ENCODE measurements at places on chromosomes 6 and 20. TPM values are rescaled to one million over a fixed set of nuclear protein-coding genes. Genes with fewer than 3 reads are reported as not detected.

GRCh38 chr6:11230158-11231107 is 2.0 kb downstream of the NEDD9 start:
- H3K27me3 ChIP-seq, result no peaks in the 10 kb centered on the region
- H3K36me3 ChIP-seq, result peaks cover 6% of the 10 kb centered on the region
- peak overlapping the region; percentile 58 for H3K27ac ChIP-seq

- no peak overlapping the region for H3K4me3 ChIP-seq
- H3K36me3 ChIP-seq, result no peaks in the 10 kb centered on the region
- peaks cover 6% of the 10 kb centered on the region for H3K27me3 ChIP-seq
- DNase-seq, result no peak
- peaks cover 4% of the 10 kb centered on the region for H3K4me1 ChIP-seq
- no peak overlapping the region for H3K27ac ChIP-seq
Observed at GRCh38 chr6:56668158-56668557, 25.5 kb upstream of the DST start.

- H3K27ac ChIP-seq, result no peak overlapping the region
- no peak for DNase-seq
- H3K36me3 ChIP-seq, result no peaks in the 10 kb centered on the region
- H3K27me3 ChIP-seq, result peaks cover 4% of the 10 kb centered on the region
Observed at GRCh38 chr6:14795451-14795850, 450.4 kb upstream of the JARID2 start.

DNA sequence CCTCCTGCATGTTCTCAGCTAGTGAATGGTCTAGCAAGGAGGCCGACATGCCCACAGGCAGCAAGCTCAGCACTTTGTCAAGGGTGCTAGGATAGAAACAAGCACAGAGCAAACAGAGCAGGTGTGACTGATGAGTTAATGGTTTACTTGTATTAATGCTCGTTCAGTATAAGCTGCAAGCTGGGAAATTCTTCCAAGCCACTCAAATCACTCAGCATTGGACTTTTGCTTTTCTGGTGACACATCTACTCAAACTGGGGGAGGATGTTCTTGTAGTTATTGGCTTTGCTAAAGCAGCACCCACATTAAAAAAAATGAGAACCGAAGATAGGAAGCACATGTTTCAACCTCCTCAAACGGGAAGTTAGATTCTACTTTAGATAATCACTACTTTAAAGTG is 43.1 kb upstream of the NEDD9 start:
- peak overlapping the region; percentile 67 for H3K27ac ChIP-seq
- H3K4me1 ChIP-seq, result peaks cover 46% of the 10 kb centered on the region
- no peak overlapping the region for H3K4me3 ChIP-seq
- H3K27me3 ChIP-seq, result no peaks in the 10 kb centered on the region
- H3K36me3 ChIP-seq, result peaks cover 26% of the 10 kb centered on the region

DNA sequence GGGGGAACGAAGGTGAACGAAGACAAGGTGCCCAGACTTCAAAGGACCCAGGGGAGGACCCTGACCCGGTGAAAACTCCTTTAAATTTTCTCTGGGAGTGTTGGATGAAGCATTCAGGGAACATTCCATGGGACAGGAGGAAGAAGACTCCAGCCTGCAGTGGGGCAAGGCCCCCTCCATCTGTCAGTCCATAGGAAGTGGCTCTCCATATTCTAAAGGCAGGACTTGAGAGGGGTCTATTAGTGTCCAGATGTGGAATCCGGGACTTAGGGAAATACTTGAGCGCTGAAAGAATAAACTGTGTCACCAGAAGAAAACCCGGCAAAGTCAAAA is 3.2 kb upstream of the BPIFA2 start:
- H3K4me1 ChIP-seq, result no peaks in the 10 kb centered on the region
- no peak overlapping the region for H3K27ac ChIP-seq
- no peaks in the 10 kb centered on the region for H3K36me3 ChIP-seq
- no peak overlapping the region for H3K4me3 ChIP-seq
- DNase-seq, result no peak

- no peak overlapping the region for H3K4me3 ChIP-seq
- H3K27ac ChIP-seq, result no peak overlapping the region
- H3K4me1 ChIP-seq, result no peaks in the 10 kb centered on the region
- no peaks in the 10 kb centered on the region for H3K27me3 ChIP-seq
- no peaks in the 10 kb centered on the region for H3K36me3 ChIP-seq
- DNase-seq, result no peak
Observed at GRCh38 chr6:162325051-162325450, 402.5 kb downstream of the PRKN start.

GRCh38 chr6:134420614-134421181 is 102.8 kb upstream of the SGK1 start:
- DNase-seq, result no peak
- H3K27ac ChIP-seq, result no peak overlapping the region
- H3K4me3 ChIP-seq, result no peak overlapping the region
- H3K36me3 ChIP-seq, result no peaks in the 10 kb centered on the region

DNA sequence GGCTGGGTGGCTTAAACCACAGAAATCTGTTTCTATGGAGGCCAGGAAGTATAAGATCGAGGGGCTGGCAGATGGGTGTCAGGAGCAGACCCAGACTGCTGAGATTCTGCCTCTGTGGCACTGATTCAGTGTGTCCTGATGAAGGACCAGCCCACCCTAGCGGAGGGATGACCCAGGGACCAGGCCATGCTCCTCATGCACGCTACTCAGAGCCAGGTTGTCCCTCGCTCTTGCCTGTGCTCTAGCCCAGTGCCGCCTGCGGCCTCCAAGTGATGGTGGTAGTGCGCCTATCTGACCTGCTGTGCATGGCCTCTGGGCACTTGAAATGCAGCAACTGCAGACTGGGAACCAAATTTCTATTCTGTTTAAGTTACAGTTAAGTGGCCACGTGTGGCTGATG is 13.1 kb upstream of the APMAP start:
- no peaks in the 10 kb centered on the region for H3K4me1 ChIP-seq
- H3K4me3 ChIP-seq, result no peak overlapping the region
- DNase-seq, result no peak
- H3K27me3 ChIP-seq, result no peaks in the 10 kb centered on the region
- no peak overlapping the region for H3K27ac ChIP-seq

DNA sequence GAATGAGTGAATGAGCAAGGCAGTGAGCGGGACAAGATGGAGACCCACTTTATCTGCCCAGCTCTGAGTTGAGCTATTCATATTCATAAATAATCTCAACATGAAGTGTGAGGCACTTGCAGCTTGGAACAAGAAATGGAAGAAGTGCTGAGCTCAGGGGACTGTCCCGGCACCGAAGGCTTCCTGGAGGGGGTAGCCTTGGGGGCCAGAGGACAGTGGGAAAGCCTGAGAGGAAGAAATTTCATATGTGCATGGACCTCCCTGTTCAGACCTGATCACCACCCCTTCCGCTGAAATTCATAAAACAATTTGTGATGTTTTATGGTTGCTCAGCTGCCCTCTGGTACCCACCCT is 103.2 kb downstream of the TOX2 start:
- DNase-seq, result no peak
- no peaks in the 10 kb centered on the region for H3K36me3 ChIP-seq
- no peak overlapping the region for H3K4me3 ChIP-seq
- no peaks in the 10 kb centered on the region for H3K27me3 ChIP-seq

DNA sequence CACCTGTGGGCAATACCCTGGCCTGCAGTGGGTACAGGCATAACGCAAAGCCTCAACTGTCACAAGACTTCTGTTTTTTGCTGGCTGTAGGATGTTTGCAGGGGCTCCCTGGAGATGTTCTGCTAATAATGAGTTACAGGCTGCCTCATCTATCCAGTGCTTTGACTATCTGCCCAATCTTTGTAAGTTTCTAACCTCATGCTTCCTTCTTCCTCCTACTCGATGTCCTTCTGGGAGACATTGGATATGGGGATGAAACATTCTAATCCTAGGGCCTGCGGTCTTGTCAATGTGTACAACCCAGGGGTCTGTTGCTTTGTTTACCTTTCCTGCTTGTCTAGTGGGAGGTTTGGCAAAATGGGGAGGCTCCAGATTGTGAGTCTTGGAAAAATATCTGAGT is 136.8 kb upstream of the TCF21 start:
- DNase-seq, result no peak
- H3K27me3 ChIP-seq, result peaks cover 6% of the 10 kb centered on the region
- H3K4me1 ChIP-seq, result no peaks in the 10 kb centered on the region

DNA sequence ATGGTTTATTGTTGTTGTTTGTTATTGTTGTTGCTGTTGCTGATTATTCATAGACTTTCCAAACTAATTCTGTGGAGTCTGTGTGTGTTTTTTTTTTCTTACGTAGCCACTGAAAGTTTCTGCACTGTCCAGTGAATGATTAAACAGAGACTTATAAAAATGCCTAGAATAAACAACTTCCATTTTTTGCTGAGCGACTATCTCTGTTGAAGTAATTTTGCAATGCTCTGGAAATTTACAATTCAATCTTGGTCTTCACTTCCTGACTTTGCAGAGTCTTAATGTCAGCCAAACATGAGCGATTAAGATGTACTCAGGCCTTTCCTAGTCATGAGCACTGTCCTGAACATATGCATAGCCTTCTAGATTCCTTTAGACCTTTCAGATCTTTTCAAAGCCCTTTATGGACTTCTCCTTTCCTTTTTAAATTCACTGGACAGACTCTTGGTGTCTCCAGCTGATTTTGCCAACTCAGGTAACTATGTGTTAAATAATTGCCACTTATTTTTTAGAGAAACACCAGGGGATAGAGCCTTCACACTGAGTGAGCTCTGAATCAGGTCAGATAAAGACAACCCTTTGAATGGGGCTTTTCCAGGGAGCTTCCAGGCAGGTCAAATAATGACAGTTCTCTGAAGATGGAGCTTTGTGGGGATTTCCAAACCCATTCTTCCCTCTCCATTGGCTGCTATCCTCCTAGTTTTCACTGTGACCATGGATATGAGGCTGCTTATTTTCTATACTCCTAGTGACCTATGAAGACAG is 622.8 kb upstream of the EPHA7 start:
- no peak overlapping the region for H3K4me3 ChIP-seq
- no peaks in the 10 kb centered on the region for H3K36me3 ChIP-seq
- no peak for DNase-seq

DNA sequence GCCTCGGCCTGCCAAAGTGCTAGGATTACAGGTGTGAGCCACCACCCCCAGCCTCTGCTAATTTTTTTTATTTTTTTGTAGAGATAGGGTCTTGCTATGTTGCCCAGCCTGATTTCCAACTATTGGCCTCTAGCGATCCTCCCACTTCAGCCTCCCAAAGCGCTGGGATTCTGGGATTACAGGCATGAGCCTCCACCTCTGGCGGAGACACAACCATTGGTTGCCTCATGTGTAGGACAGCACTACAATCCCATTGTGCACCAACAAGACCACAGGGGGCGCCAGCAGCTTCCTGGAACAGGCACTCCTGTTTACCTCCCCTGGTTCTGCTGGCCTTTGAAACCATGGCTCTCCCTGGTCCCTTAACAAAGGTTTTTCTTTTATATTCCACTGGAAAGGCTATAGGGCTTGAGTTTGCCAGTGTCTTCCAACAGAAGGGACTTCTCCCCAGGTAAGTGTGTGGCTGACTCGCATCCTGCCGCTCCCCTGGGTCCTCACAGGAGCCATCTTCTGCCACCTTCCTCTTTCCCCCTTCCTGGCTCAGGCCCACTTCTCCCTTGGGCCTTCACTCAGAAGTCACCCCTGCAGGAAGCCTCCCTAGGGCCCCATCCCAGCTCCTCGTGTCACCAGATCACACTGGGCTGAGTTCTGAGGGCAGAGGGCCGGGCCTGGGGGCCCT is 39.2 kb upstream of the TLDC2 start:
- H3K4me1 ChIP-seq, result peaks cover 16% of the 10 kb centered on the region
- peak overlapping the region; percentile 76 for H3K4me3 ChIP-seq
- no peaks in the 10 kb centered on the region for H3K36me3 ChIP-seq

DNA sequence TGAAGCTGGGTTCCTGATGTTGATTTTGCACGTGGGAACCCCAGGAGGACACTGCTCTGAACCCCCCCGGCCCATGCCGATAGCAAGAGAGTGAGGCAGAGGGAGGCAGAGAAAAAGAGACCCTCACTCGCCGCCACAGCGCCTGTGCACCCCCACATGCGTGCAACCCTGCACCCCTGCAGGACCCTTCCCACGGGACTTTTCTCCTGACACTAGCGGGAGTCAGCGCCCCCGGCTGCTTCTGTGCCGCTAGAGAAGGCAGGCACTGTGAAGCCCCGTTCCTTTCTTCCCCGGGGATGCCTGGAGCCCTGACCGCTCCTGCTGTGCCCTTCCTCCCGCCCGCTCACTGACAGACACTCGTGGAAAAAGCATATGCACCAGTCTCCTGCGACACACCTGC is 67.4 kb downstream of the GMPR start:
- H3K36me3 ChIP-seq, result peaks cover 16% of the 10 kb centered on the region
- H3K4me1 ChIP-seq, result peaks cover 5% of the 10 kb centered on the region
- no peaks in the 10 kb centered on the region for H3K27me3 ChIP-seq
- no peak overlapping the region for H3K4me3 ChIP-seq

DNA sequence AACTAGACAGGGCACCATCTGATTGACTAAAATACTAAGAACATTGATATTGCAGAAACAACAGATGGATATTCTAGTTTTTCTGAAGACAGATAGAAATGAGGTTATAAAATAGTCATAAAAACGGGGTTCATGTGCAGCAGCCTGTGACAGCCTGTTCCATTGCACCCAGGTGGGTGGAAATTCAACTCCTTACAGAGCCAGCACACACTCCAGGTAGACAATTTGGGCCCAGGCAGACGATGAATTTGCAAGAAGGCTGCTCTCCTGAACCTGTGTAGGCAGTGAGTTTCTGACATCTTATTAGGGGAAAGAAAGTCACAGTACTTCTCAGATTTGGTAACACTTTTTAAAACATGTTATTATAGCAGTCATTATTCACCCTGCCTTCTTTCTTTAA is 414.1 kb downstream of the PHF3 start:
- H3K27ac ChIP-seq, result no peak overlapping the region
- no peaks in the 10 kb centered on the region for H3K27me3 ChIP-seq
- no peak for DNase-seq
- H3K4me1 ChIP-seq, result no peaks in the 10 kb centered on the region
- no peak overlapping the region for H3K4me3 ChIP-seq
- H3K36me3 ChIP-seq, result no peaks in the 10 kb centered on the region

DNA sequence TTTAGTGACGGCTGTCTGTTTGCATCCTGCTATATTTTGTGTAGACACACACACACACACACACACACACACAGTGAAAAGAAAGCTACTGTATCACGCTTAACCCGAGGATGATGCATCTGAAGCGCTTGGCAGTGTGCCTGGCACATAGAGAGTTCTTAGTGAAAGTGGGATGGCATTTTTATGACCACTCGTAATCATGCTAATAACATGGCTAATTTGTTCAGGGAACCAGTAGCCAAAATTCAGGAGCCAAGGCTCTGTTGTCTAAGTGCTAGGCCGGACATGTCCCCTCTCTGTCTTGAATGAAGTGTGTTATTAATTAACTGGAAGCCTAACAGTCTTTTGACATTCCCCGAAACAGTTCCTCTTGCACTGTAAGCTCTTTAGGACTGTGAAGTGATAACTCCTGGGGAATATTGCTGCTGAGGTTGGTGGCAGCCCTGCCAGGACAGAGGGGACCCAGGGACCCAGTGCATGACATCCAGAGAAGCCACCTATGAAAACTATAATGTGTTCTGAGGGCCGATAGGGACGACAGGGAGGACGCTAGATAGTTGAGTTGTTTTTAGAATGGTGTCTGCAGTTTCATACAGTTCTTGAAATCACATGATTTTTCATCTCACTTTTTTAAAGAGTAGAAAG is 45.0 kb upstream of the IRF4 start:
- no peak for DNase-seq
- H3K27ac ChIP-seq, result no peak overlapping the region
- peaks cover 15% of the 10 kb centered on the region for H3K36me3 ChIP-seq
- H3K4me3 ChIP-seq, result no peak overlapping the region

The OTOR gene
- not detected for total RNA-seq

The CALHM5 gene
- total RNA-seq, result not detected

The OPRM1 gene
- not detected for total RNA-seq

The VWA7 gene
- total RNA-seq, result 1.5 TPM

The RAB32 gene
- total RNA-seq, result 1.1 TPM

The MACROD2 gene
- not detected for total RNA-seq
